Neuronal stem cell (in vitro differentiated cells): ENCODE measurements at places on chromosomes 2 and 18.
A peak's percentile ranks its signal among the peaks of the same experiment; 100 is the strongest.

- H3K4me3 ChIP-seq, result no peak overlapping the region
- no peak overlapping the region for H3K27ac ChIP-seq
- no peak for DNase-seq
- H3K27me3 ChIP-seq, result no peaks in the 10 kb centered on the region
Measured at GRCh38 chr2:171712051-171712450, 24.8 kb downstream of the DYNC1I2 start.

DNA sequence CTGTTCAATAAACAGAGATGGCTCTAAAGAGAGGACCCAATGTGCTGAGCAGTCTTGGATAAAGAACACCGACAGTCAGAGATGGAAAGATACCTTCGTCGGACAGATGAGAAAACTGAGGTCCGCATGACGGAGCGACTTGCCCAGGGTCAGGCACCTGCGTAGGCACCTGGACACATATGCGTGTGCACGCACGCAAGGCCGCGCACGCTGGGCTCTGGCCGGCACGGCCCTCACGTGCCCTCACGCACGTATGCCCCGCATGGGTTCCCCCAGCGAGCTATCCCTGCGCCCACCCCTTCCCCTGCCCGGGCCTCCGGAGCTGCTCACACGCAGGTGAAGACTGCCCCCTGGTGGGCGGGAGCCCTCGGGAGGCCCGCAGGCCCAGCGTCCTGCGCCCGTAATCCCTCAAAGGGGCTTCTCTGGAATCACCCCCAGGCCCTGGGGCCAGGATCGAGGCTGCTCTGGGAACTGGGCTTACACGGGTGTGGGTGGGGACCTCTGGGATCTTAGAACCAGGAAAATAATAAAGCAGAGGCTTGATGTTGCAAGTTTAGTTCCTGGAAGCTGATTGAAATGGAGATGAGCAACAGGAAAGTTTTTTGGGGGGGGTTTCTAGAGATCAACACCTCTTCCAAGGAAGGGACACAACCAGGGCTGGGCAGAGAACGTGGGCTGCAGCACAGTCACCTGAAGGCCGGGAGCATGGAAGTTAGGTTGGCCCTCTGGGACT, 246.3 kb downstream of the TNS1 start:
- no peaks in the 10 kb centered on the region for H3K36me3 ChIP-seq
- H3K27me3 ChIP-seq, result no peaks in the 10 kb centered on the region
- DNase-seq, result peak; percentile 77

- no peak overlapping the region for H3K4me3 ChIP-seq
- no peaks in the 10 kb centered on the region for H3K4me1 ChIP-seq
- H3K27ac ChIP-seq, result no peak overlapping the region
- DNase-seq, result no peak
- no peaks in the 10 kb centered on the region for H3K27me3 ChIP-seq
- H3K36me3 ChIP-seq, result peaks cover 20% of the 10 kb centered on the region
Measured at GRCh38 chr2:127205218-127206125, 14.6 kb downstream of the CYP27C1 start.

DNA sequence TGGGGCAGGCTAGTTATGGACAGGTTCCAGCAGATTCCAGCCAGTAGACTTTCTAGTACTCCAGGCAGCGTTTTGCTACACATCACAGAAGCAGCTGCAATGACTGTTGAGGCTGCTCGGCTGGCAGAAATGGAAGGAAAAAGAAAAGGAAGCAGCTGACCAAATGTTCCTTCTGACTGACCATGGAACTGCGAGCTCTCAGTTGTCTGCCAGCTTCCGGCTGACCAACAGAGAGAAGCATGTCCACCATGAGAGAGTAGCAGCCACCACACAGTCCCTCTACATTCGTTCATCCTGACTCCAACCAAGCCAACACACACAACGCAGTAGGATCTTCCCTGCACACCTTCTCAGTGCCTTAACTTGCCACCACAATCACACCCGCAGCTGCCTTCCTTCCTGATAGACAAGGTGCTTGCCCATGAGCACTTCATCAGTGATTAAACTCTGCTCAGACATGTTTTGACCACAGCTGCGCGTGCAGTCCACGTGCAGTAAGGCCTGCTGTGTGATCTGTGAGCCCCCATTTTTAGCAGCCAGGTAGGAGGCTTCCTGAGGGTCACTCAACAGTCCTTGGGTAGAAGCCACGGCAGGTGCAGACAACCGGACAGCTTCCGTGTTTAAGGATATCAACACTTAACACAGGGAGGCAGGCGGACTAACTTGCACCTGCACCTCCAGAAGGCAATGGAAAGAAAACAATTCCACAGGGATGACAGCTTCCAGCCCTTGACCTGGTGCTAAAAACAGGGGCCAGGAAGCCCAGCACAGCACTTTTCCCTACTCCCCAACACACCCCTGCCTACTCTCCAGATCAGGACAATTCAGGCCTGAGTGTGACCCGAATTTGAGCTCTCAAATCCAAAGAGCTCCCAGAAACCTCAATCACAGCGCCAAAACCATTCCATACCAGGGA, 996 bp downstream of the TGFBRAP1 start:
- peaks cover 4% of the 10 kb centered on the region for H3K36me3 ChIP-seq
- no peak overlapping the region for H3K27ac ChIP-seq
- H3K27me3 ChIP-seq, result no peaks in the 10 kb centered on the region
- H3K4me3 ChIP-seq, result peak overlapping the region; percentile 57
- no peak for DNase-seq

- H3K4me1 ChIP-seq, result no peaks in the 10 kb centered on the region
- H3K27me3 ChIP-seq, result no peaks in the 10 kb centered on the region
- H3K36me3 ChIP-seq, result peaks cover 2% of the 10 kb centered on the region
- DNase-seq, result no peak
- no peak overlapping the region for H3K4me3 ChIP-seq
Measured at GRCh38 chr2:231115651-231116050, 9.2 kb downstream of the HTR2B start.

DNA sequence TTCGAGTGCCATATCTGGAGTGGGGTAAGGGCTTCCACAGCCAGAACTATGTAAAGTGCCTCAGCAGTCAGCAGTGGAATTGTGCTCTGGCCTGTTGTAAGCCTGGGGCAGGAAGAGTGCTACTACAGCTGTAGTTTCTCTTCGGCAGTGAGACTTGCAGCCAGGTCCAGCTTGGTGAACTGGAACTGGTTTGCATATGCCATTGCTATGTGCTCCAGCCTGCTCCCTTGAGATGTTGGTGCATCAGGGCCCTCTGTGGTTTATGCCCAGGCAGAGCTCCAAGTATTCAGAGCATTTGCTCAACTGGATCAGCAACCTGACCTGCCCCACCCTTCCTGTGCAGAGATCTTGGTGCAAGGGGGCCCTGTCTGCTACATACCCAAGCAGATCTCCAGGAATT, 47.8 kb downstream of the ZNF804A start:
- H3K4me1 ChIP-seq, result no peaks in the 10 kb centered on the region
- no peaks in the 10 kb centered on the region for H3K27me3 ChIP-seq
- no peak for DNase-seq
- no peaks in the 10 kb centered on the region for H3K36me3 ChIP-seq

DNA sequence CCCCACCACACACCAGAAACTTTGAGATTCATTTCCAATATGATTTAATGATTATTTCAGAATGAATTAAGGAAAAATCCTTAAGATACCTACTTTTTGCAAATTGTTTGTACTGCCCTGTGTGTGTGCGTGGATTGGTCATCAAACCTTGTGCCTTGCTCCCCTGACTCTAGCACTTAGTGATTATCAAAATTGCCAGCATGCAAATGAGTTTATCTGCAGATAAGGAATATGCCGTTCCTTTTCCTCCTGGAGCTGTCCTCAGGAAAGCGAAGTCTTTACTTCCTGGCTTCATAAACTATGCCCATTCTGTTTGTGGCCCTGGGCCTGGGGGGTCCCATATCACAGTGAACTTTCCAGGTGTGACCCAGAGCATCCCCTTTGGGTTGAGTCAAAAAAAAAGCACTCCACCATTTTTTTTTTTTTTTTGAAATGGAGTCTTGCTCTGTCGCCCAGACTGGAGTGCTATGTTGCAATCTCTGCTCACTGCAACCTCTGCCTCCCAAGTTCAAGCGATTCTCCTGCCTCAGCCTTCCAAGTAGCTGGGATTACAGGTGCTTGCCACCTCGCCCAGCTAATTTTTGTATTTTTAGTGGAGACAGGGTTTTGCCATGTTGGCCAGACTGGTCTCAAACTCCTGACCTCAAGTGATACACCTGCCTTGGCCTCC, 11.4 kb downstream of the CHMP1B start:
- H3K27ac ChIP-seq, result no peak overlapping the region
- DNase-seq, result no peak
- no peak overlapping the region for H3K4me3 ChIP-seq
- no peaks in the 10 kb centered on the region for H3K27me3 ChIP-seq
- peaks cover under 1% of the 10 kb centered on the region for H3K4me1 ChIP-seq

DNA sequence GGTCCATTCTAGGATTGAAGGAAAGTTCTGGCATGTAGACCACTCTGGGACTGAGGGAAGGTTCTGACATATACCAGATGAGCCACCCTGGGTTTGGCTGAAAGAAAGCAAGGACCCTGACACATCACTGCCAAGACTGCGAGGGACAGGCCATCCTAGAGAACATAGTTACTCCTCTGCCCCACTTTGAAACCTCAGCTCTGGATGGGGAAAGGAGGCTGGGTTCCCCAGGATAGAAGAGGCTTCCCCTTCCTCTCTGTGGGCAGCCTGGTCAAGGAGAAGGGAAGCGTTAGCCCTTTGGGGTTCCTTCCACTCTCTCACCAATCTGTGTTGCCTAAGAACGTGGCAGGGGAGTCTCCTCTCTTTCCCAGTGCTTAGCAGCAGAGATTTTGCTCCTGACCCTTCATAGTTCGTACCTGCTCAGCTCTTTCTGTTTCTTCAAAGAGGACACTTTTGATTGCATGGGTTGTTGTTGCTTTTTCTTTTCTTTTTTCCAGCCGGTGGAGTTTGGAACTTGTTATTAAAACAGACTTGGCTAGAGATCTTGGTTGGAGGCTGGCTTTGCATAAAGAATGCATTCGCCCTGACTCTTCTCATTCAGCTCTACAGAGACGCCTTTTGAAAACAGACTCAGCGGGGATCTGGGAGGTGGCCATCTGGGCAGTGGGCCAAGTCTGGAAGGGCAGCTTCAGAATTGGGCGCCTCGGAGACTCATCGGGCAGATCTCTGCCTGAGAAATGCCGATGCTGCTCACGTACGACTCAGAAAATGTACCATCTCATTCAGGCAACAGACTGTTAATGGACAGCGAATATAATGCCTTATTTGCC, 166.1 kb downstream of the CLIP4 start:
- H3K4me1 ChIP-seq, result no peaks in the 10 kb centered on the region
- H3K36me3 ChIP-seq, result no peaks in the 10 kb centered on the region
- DNase-seq, result no peak
- no peaks in the 10 kb centered on the region for H3K27me3 ChIP-seq
- H3K27ac ChIP-seq, result no peak overlapping the region
- H3K4me3 ChIP-seq, result no peak overlapping the region

DNA sequence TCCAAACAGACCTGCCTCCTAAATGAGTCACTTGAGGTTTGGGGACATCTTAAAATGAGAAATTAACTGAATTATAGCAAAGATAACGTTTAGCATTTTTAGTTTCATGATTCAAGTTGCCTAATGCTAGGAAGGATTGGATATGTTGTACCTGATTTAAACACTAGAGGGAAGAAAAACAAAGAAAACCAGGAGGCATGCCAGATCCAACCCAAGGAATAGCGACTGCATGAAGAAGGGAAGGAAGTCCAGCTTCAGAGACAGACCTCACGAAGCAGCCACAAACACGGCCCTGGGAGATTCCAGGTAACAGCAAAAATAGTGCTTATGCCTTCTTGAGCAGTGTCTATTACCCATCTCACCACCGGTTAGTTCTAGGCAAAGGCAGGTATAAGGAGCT, 499.9 kb upstream of the SPHKAP start:
- no peak for DNase-seq
- no peaks in the 10 kb centered on the region for H3K4me1 ChIP-seq
- H3K27me3 ChIP-seq, result no peaks in the 10 kb centered on the region
- no peak overlapping the region for H3K27ac ChIP-seq
- no peaks in the 10 kb centered on the region for H3K36me3 ChIP-seq

GRCh38 chr18:52401236-52401635, 61.2 kb downstream of the DCC start:
- no peak overlapping the region for H3K4me3 ChIP-seq
- no peak for DNase-seq
- no peak overlapping the region for H3K27ac ChIP-seq
- H3K27me3 ChIP-seq, result no peaks in the 10 kb centered on the region
- no peaks in the 10 kb centered on the region for H3K4me1 ChIP-seq

- DNase-seq, result no peak
- H3K4me1 ChIP-seq, result no peaks in the 10 kb centered on the region
- no peaks in the 10 kb centered on the region for H3K27me3 ChIP-seq
- H3K4me3 ChIP-seq, result no peak overlapping the region
Measured at GRCh38 chr2:58749041-58749440, 507.9 kb upstream of the FANCL start.

- no peak overlapping the region for H3K27ac ChIP-seq
- peaks cover 2% of the 10 kb centered on the region for H3K4me1 ChIP-seq
- DNase-seq, result no peak
Measured at GRCh38 chr2:54209379-54209778, 46.6 kb downstream of the TSPYL6 start.

GRCh38 chr18:46402945-46403344, 254.1 kb downstream of the LOXHD1 start:
- no peaks in the 10 kb centered on the region for H3K27me3 ChIP-seq
- no peaks in the 10 kb centered on the region for H3K36me3 ChIP-seq
- H3K4me3 ChIP-seq, result no peak overlapping the region
- H3K27ac ChIP-seq, result no peak overlapping the region

DNA sequence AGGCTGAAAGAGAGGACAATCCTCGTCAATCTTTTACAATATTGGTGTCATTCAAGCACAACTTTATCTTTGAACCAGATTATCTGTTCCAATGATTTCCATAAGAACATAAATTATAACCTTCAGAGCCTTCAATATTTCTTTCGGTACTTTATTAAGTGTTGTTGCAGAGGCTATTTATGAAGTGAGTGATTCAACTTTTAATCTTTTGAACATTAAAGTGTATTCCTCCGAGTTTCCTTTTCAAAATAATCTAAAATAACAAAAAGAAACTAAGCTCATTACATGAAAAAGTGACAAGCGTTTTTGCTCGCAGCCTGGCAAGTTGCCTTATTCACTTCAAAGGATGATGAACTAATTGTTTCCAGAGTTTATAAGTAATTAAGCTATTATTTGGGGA, 149.0 kb downstream of the MEIS1 start:
- no peak overlapping the region for H3K4me3 ChIP-seq
- H3K27me3 ChIP-seq, result peaks cover 9% of the 10 kb centered on the region
- DNase-seq, result no peak
- H3K27ac ChIP-seq, result no peak overlapping the region

DNA sequence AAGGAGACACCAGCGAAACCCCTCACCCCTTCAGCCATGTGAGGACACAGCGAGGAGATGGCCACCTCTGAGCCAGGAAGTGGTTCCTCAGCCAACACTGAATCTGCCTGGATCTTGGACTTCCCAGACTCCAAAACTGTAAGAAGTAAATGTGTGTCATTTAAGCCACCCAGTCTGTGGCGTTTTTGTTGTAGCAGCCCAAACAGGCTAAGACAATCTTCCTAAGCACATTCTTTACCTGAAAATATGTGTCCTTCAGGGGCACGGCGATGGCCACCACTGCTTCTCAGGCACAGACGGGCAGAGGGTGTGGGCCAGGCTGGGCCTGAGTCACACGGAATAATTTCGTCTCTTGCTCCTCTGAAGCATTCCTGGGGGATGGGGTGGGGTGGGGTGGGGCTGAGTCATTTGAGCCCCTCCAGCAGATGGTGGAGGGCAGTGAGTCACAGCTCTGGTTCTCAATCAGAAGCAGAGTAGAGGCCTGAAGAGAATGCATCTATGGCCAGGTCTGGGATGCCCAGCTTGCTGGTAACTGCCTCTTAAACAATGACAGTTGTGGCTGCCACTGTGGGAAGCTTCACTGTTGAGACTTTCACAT, 142.4 kb downstream of the CAPN13 start:
- no peak for DNase-seq
- H3K27me3 ChIP-seq, result no peaks in the 10 kb centered on the region
- H3K36me3 ChIP-seq, result no peaks in the 10 kb centered on the region
- H3K4me1 ChIP-seq, result no peaks in the 10 kb centered on the region
- no peak overlapping the region for H3K4me3 ChIP-seq
